Ammon's horn (tissue), 1 donor: ENCODE measurements at places on chromosomes 3 and 15.

- DNase-seq: no peak
These were observed 60.4 kb upstream of the CHD2 start for GRCh38 chr15:92839696-92840095.

DNA sequence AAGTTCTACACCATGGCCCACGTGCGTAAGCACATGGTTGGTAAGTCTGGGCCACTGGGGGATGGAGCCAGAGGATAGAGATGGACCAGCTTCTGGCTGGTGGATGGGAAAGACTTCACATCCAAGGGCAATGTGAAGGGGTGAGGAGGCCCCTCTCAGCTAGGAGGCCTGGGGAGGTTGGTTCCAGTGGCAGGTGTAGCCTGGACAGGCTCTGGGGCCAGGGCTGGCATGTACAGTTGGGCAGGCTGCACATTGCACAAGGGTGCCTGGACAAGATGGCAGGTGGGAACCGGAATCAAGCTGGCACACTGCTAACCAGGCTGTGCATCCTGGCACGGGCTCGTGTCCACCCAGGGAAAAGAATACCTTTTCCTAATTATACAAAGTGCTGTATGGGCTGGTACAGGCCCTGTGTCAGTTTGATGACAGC lies 8.1 kb downstream of the ZBTB47 start:
- DNase-seq: no peak

DNA sequence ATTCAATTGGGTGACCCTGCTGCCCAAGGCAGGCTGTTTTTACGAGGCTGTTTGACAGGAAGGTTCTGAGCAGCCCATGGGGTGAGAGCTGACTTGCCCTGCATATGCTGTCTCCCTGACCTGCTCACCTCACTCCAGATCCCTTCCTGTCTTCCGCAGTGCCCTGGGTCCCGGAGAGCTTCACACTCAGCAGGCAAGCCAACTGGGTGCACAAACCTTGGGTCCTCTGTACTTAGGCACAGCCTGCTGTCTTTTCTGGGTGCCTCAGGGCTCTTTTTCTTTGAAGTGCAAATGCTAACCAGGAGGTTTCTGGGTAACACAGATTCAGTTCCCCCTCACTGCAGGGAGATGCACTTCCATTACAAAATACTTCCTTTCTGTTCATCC lies 32.8 kb downstream of the ZXDC start:
- DNase-seq: no peak

- DNase-seq: no peak
These were observed 63.1 kb downstream of the ADAMTSL3 start for GRCh38 chr15:83717010-83717409.

- DNase-seq: no peak
These were observed 33.0 kb upstream of the ANKDD1A start for GRCh38 chr15:64878705-64879104.

DNA sequence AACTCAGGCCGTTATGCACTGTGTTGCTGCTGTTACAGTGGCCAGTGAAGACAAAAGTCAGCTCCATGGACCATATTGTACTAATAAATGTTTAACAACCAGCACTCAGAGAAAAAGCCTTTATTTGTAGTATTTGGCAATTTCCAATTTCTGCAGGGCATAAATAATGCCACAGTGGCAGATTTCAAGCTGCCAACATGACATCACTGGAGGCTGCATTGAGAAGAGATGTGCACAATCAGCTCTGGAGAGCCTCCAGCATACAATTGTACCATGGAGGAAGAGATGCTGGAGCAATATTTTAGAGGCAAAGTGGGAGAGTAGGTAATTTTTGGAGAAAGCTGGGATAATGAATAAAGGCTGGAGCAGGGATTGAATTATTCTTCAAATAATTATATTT lies 9.7 kb upstream of the ALCAM start:
- peak; percentile 44 for DNase-seq

- DNase-seq: no peak
These were observed 60.0 kb upstream of the FEZF2 start for GRCh38 chr3:62433396-62433795.

- DNase-seq: peak; percentile 57
These were observed 164.0 kb downstream of the IL20RB start for GRCh38 chr3:137121704-137122314.
